Hematopoietic multipotent progenitor cell (in vitro differentiated cells): ENCODE measurements at places on chromosomes 16 and 17.

DNA sequence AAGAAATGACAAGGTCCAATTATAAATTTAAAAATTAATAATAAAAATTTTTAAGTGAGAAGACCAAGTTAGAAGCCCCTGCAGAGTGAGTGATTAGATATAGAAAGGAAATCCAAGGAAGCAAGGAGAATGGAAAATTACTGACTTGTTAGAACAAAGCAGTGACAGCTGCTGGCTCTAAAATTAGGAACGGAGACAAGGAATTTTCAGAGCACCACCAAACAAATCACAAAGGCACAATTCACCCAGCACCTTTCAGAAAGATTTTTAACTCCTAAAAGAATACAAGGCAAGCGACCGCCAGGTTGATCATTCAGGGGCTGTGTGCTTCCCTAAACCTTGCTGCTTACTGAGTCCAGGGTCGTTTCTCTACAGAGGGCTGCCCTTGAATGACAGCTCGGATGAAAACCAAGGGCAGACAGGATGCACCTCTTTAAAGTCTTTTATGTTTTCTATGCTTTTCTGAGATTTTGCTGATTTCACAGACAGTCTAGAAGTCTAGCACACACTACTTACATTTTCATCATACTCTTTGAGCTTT lies 45.4 kb upstream of the GINS3 start:
- DNase-seq, result no peak

DNA sequence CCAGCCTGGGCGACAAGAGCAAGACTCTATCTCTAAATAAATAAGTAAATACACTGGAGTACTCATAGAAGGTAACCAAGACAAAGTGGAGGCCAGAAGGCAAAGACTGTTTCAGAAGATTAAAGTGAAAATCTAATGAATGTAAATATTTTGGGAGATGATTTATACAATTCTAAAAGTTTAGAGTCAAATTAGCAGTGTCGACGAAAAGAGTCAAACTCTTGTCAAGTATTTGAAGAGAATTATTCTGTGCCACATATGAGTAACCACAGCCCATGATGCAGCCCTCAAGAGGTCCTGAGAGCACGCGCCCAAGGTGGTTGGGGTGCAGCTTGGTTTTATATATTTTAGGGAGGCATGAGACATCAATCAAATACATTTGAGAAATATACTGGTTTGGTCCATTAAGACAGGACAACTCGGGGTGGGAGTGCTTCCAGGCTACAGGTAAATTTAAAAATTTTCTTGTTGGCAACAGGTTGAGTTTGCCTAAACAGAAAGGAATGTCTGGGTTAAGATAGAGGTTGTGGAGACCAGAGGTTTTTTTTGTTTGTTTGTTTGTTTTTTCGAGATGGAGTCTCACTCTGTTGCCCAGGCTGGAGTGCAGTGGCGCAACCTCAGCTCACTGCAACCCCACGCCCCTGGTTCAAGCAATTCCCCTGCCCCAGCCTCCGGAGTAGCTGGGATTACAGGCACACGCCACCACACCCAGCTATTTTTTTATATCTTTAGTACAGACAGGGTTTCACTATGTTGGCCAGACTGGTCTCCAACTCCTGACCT lies 3.5 kb downstream of the CFDP1 start:
- no peak for DNase-seq

- DNase-seq, result no peak
Measured at GRCh38 chr17:57810721-57811637, 38.9 kb downstream of the MRPS23 start.

DNA sequence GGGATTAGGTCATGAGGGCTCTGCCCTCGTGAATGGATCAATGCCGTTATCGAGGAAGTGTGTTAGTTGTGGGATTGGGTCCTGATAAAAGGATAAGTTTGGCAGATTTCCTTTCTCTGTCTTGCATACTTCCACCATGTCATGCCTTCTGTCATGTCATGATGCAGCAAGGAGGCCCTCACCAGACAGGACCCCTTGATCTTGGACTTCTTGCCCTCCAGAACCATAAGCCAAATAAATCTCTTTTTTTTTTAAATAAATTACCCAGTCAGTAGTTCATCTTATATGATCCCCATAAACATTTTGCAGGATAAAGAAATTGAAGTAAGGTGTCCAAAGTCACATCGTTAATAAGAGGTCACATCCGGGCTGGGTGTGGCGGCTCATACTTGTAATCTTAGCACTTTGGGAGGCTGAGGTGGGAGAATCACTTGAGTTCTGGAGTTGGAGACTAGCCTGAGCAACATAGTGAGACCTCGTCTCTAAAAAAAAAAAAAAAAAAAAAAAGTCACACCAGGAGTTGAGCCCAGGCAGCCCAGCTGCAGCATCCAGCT lies 25.2 kb downstream of the HEXIM2 start:
- no peak for DNase-seq

- no peak for DNase-seq
Measured at GRCh38 chr17:57442914-57443571, 186.7 kb downstream of the MSI2 start.

DNA sequence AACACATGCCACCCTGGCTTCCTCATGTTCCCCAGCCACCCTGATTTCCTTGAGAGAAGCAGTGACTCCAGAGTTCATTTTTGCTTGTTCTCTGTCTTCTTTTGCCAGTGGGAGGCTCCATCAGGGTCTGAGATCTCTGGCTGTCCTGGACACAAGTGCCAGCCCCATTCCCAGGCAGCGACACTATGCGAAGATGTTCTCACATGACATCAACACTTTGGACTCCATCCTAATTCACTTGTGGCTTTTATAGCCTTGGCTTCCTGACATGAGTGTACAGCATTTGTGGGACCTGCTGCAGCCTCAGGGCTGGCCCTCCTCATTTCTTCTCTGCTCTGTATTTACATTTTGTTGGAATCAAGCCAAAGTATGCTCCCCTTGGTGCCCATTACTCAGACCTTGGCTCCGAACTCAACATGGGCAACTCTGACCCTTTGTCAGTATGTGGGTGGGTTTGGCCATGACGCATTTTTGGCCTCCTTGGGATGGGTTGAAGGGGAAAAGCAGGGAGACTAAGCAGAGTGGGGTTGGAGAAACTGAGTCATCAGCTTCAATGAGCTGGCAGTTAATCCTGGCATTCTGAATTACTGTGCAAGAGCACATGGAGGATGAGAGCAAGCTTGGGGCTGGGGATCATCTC lies 119.0 kb upstream of the EEF2KMT start:
- no peak for DNase-seq

DNA sequence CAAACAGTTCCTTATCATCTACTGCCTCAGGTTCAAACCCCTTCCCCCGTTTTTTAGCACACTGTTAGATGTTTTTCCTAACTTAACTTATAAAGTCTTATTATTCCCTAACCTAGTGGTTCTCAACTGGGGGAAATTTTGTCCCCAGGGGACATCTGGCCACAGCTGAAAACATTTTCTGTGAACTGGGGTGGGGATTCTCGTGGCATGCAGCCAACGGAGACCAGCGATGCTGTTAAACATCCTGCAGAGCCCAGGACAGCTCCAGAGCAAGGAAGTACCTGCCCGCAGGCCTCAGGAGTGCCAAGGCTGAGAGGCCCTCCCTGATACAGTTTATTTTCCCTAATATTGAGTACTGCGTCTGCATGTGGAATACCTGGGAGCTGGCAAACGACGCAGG lies 24.3 kb downstream of the ZCCHC14 start:
- no peak for DNase-seq

DNA sequence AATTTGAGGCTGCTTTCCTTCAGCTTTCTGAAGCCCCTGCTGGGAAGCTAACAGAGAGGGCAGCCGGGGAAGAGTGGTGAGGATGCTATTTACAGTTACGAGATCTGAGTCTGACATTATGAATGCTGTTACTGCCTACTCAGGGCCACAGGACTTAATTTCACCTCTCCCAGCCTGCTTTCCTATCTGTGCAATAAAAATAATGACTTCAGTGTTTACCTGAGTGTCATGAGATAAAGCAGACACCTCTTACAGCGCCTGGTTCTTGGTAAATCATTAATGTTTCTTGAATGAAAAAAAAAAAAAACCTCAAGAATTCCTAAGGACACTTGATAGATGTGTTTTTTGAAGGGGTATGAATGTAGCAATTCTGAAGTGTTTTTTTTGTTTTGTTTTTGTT lies 24.2 kb upstream of the CPHXL start:
- DNase-seq, result no peak

- no peak for DNase-seq
Measured at GRCh38 chr16:69538808-69539207, 27.0 kb upstream of the NFAT5 start.

DNA sequence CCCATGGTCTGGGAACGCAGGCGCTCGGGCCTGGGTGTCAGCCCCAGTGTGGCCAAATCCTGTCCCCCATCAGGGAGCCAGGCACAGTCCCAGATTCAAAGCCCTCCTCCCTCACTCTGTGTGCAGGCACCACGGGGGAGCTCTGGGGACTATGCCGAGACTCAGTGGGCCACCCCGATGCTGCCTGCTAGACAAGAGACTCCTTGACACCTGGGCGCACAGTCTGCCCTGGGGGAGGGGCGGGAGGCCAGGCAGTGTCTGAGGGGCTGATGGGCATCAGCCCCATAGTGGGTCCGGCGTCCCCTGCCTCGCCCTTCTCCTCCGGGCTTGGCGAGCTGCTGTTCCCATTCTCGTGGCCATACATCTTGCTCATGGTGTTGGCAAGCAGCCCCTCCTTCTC lies 8.5 kb upstream of the CD79B start:
- DNase-seq, result no peak

DNA sequence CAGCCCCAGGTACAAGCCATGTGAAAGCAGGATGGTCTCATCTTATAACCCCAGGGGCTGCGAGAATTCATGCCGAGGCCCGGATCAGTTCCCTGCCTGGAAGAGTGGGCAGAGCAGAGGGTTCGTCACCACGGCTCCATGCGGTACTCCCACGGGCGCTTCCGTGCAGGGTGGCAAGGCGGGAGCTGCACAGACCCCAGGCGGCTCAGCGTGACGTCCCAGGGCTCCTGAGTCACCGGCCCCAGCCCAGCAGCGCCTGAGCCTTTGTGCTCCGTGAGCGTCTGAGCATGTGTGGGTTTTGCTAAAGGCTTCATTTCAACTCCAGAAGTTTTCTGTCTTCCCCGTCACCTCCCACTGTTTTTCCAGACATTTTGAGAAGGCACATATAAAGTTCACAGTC lies 71.2 kb upstream of the CHMP6 start:
- DNase-seq, result no peak

- no peak for DNase-seq
Measured at GRCh38 chr17:2808367-2809335, 12.4 kb downstream of the RAP1GAP2 start.

DNA sequence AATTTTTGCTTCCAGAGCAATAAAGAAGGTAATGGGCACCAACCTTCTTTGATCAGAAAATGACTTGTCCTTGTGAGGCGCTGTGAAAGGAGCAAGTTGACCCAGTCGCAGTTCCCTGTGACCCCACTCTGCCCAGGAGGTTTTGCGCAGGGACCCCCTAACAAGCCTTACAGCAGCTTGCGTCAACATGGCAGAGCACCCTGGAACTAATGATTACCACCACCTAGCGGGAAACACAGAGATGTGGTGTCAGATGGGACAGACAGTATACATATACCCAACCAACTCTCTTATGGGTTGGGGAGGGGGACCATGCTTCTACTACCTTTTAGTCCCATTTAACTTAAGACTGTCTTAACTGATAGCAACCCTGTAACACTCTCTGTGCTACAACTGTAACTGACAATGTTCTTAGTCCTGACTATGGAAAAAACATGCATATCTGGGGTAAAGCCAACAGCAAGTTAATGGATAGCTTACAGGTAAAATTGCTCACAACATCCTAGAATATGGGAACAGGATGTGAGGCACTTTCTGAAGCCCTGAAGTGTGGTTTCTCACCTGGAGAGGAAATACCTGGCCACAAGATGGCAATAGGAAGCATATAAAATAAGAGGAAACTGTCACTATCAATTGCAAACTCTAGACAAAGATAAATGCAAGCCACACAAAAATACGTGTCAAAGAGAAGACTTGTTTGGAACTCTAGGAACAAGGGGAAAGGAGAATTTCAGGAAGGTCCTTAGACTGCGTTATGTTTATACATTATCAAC lies 3.0 kb downstream of the KARS1 start:
- no peak for DNase-seq

DNA sequence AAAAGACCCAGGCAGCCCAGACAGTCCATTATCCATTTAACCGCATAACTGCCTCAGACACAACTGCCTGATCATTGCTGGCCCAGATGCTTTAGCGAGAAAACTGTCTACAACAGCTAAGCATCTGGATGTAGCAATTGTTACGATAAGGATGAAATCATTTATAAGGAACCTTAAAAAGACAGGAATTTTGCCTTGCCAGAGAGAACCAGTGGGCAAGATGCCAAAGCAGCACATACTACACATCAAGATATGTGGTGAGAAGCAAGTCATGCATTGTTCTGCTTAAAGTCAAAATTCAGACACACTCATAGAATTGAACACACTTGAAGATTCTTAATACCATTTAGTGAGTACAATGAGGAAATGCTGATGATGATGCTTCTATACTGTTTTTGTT lies 1525.3 kb downstream of the CDH8 start:
- DNase-seq, result no peak

DNA sequence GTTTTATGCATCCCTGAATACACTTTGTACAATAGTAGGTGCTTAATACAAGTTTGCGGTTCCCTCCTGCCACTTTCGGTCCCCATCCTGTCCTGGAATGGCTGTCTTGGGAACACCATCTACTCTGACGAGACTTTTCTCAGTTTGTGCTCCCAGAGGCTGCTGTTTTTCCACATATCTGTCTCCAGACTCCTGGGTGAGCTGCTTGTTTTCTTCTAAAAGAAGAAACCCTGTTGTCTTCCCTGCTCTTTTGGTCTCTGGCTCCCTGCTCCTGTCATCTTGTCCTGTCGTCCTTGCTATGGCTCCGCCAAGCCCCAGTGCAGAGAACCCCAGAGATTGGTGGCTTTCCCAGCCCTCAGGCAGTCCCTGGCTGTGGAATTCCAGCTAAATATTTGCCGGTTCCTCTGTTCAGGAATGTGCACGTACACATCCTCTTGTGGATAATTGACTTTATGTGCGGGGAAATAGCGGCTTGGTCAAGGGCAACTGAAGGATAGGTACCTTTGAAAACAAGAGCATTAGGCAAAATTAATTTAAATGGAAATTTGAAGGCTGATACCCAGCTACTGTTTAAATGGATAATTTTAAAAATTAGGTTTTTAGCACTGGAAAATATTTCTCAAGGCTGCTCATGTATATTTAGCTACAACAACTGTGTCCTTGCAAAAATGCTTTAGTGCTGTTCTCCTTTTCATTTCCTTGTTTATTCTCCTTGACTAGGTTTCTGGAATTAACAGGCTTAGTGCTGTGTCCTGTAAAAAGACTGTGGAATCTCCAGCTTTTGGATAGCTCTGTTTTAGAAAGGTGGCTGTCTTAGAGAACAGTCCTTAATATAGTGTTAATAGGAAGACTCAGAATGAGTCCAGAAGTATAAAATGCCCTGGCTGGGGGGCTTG lies 50.2 kb upstream of the SLC12A3 start:
- no peak for DNase-seq

DNA sequence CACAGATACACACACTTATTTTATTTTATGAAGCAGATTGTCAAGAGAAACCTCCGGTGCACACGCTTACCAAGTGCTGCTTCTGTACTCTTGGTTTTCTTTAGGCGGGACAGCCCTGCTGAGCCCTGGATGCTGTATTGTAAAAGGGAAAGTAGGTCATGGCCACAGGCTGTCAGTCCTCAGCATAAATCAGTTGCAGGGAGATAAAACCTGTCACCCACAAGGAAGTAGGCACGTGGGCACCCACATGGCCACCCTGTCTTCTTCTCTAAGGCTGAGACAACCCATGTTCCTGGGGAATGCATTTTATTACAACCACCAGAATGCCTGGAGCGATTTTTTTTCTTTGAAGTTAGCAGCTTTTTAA lies 59.3 kb downstream of the ASIC2 start:
- DNase-seq, result no peak

- no peak for DNase-seq
Measured at GRCh38 chr16:28191364-28191960, 20.3 kb downstream of the XPO6 start.

GRCh38 chr16:47613251-47613650 lies 152.1 kb downstream of the PHKB start:
- DNase-seq, result no peak
